ENCODE measurements at places on chromosomes 6 and 20. TPM values are rescaled to one million over a fixed set of nuclear protein-coding genes. Genes with fewer than 3 reads are reported as not detected.

Gene LAMA2
- total RNA-seq, result 0.52 TPM

Gene PACSIN1
- total RNA-seq, result under 0.01 TPM

DNA sequence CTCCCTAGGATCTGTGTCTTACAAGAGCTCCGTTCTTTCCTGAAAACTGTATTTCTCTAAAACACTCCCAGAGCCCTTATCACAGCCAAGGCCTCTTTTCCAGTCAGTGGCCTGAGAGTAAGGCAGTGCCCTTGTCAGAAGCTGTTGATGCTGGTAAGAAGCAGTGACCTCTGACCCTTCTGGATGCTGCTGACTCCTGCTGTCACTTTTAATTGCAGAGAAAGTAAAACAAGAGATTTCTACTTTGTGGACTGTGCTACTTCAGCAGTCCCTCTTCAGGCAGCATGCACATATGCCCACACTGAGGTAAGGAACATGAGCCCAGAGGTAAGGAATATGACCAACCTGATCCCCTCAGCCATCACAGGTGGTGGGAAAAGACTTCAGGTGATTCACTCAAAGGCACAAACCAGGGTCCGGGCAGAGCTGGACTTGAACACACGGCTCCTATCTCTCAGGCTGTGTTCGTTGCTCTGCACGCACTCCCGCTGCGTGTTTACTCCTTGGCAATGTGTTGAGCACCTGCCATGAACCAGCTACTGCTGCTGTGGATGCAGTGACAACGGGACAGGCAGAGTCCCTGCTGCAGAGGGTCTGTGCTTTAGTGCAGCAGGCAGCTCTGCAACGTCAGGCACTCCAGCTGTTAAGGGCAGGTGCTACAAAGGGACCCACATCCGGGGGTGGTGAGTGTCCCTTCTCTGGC is 201.9 kb upstream of the CST7 start:
- peak; percentile 38 for DNase-seq

Gene TMEM244
- not detected for total RNA-seq

Gene RAB23
- total RNA-seq, result 19.6 TPM

Gene RGS17
- 3.6 TPM for total RNA-seq

Gene HLA-A
- 802 TPM for total RNA-seq

All from renal cortical epithelial cell (primary cell).